ENCODE measurements at places on chromosomes 6 and 20.

- no peak for DNase-seq
Observed at GRCh38 chr6:124203812-124204167, 400.1 kb downstream of the NKAIN2 start.

DNA sequence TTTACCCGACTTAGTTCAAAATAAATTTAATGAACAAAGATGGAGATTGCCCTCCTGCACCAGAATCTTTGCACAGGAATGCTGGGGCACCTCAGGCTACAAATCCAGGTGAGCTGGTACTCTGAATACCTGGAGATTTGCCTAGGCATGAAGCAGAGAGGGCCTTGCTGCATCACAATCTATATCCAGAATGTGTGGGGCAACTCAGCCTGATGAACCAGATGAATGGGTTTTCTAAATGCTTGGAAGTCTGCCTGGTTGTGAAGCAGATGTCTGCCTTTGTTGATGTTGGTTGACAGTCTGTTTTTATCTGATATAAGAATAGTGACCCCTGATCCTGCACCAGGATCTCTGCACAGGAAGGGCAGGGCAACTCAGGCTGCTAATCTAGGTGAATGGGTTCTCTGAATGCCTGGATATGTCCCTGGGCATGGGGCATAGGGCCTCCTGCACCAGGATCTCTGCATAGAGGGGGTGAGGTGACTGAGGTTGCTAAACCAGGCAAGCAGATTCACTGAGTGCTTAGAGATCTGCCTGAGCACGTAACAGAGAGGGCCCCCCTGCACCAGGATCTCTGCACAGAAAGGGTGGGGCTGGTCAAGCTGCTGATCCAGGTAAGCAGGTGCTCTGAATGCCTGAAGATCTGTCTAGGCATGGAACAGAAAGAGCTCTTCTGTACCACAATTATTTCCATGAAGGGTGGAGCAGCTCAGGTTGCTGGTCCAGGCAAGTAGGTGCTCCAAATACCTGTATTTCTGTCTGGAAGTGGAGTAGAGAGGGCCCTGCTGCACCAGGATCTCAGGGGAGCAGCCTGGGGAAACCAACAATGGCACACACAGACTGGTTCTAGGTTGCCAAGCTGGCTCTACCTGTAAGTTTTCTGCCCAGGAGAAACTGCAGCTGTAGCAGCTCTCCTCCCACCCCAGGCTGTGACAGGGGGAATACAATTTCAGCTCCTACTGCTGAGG lies 437.5 kb downstream of the MMUT start:
- no peak for DNase-seq

GRCh38 chr6:47701363-47701762 lies 3.0 kb downstream of the ADGRF4 start:
- DNase-seq: no peak

DNA sequence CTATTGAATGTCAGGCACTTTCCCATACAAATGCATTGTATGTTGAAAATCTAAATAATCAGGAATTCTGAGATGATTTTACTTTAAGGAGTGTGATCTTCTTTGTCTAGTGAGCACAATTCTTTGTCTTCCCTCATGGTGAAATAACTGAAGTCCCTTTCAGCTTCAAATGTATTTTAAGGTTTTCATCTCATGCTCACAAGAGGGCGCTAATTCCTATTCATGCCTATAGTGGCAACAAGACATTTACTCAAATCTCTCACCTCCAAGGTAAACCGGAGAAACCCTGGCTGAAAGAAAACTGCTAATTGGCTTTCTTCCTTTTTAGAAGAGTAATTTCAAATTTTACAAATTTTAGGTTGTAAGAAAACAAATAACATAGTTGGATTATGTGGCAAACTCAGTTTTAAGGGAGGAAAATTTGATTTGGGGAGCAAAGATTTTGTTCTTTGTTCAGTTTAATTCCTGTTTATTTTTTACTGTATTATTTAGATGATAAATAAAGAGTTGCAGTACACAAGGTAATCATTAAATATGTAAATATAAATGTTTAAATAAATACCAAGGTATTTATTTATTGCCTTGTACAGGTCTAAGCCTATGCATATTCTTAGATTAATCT lies 69.1 kb downstream of the SLC35F1 start:
- no peak for DNase-seq

GRCh38 chr20:49556621-49557020 lies 11.3 kb downstream of the PTGIS start:
- DNase-seq: no peak

DNA sequence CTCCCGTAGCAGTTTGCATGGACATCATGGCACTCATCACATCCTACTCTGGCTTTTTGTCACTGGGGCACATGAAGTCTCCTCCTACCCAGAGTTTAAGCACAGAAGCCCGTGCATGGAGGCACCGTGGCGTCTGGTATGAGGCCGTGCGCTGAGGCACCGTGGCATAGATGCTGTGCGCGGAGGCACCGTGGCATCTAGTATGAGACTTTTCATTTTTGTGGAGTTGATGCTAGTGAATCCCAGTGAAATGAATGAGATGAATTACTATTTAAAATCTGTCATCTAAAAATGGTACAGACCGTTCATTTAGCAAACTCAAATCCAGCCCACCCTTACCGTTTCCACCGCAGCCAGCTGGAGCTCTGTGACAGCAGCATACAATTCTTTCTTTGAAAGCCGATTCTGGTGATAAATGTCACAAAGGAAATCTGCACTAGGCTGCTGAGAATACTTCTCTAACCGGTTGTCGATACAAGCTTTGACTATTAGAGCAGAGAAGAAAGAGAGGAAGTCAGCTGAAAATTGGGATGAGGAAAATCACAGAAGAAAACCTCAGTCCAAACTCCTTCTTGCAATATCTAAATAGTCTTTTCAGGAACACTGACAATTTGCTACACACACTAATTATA lies 11.3 kb downstream of the CYP24A1 start:
- no peak for DNase-seq

GRCh38 chr20:22904905-22905304 lies 130.2 kb upstream of the SSTR4 start:
- DNase-seq: no peak

- DNase-seq: no peak
Observed at GRCh38 chr6:89970072-89970471, 75.8 kb downstream of the GJA10 start.

GRCh38 chr20:25000268-25000801 lies 7.8 kb upstream of the APMAP start:
- DNase-seq: no peak

DNA sequence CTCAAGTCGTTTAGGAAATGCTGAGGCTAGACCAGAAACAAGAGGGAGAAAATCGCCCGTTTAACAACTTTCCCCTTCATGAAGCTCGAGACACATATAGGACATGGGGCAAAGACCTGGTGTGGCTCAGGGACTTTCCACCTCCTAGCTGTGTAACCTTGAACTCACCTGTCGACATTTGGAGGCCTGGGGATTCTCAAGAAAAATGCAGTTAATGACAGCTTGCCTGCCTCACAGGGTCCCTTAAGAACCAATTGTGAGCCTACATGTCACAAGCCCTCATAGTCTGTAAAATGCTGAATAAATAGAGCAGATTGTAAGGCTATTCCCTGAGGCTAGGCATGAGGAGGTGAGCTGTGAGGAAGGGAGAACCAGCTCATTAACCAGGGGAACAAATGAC lies 35.1 kb downstream of the MGME1 start:
- no peak for DNase-seq

DNA sequence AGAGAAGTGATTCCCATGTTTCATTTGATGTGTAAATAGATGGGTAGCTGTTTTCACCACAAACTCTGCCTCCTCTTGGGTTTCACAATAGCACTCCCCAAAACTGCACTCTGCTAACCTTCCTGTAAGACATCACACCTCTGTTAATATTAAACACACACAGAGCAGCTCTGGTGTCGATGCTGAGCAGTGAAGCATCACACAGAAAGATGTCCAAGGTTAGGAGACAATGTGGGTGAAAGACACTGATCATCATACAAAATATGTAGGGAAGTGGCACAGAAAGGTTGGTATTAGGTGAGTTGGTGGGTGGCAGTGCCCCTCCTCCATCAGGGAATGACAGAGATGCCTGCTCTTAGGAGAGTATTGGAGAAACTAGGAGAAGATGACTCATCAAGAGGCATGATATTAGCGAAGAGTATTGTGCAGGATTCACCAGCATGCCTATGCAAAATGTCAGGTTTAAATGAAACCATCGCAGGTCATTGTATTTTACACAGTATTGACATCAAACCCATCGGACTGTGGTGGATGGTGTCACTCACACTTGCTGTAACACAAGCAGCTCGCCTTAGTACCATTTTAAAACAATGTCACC lies 199.7 kb downstream of the TBXT start:
- DNase-seq: no peak

DNA sequence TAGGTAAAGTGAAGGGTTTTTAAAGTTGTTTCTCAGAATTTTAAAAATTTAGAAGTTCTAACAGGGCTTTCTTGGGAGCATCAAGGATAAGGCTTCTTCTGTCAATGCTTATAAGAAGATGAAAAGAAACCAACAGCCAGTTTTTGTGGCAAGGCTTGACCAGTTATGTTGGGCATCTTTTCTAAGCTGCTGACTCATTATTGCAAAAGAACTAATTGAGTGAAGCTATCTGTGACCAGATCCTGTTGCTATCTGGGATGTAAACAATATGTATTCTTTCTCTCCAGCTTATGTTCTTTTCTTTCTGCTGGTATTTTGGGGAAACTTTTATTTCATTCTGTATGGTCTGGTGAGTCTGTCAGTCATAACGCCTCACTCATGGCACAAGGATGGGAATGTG lies 643.8 kb downstream of the HDGFL1 start:
- DNase-seq: no peak

GRCh38 chr6:123062670-123063069 lies 66.6 kb downstream of the CLVS2 start:
- DNase-seq: no peak

DNA sequence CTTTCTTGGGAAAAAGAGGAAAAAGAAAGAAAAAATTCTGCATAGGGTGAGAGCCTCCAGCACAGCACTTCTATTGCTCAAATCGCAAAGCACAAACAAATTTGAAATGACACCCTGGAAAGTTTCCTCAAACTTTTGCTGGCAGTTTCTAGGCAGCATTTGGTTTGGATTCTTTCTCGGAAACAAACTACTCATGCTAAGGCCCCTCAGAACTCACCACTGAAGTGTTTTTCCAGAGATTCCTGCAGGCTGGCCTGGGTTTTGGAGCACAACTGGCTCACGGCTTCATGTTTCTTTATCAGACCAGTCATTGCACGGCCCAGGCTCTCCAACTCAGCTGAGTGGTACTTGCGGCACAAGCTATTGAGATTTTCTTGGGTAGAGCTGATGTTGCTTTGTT lies 237.8 kb downstream of the SYNE1 start:
- no peak for DNase-seq

DNA sequence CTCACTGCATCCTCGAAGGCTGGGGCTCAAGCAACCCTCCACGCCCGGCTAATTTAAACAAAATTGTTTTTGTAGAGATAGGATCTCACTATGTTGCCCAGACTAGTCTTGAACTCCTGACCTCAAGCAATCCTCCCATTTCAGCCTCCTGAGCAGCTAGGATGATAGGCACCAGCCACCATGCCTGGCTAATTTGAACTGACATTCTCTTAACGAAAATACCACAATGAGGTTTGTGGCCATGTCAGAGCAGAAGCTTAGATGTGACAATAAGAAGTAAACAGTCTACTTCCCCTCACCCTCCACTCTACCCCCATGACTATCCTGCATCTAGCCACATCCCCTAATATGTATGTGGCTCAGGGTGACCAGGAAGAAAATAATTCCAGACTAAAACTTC lies 74.8 kb upstream of the PLCB4 start:
- no peak for DNase-seq

DNA sequence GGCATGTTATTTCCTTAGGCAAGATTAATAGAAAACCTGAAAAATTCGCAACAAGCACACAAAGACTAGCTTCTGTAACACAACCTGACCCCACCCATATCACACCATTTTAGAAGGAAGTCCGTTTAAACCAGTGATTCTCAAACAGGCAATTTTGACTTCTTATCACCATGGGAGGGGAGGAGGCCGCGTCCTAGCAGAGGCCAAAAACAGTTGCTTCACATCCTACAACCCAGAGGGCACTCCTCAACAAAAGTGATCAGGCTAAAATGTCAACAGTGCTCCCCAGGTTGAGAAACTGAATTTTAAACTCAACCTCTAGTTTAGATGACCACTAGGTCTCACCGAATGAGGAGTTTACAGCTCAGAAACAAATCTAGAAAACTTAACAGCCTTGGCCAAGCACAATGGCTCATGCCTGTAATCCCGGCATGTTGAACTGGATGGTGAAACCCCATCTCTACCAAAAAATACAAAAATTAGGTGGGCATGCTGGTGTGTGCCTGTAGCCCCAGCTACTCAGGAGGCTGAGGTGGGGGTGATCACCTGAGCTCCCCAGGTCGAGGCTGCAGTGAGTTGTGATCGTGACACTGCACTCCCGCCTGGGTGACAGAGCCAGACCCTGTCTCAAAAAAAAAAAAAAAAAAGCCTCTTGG lies 3.4 kb downstream of the SNX5 start:
- no peak for DNase-seq

- DNase-seq: no peak
Observed at GRCh38 chr6:75349262-75349984, 64.8 kb upstream of the TMEM30A start.

- no peak for DNase-seq
Observed at GRCh38 chr20:44069203-44070011, 117.6 kb downstream of the JPH2 start.

DNA sequence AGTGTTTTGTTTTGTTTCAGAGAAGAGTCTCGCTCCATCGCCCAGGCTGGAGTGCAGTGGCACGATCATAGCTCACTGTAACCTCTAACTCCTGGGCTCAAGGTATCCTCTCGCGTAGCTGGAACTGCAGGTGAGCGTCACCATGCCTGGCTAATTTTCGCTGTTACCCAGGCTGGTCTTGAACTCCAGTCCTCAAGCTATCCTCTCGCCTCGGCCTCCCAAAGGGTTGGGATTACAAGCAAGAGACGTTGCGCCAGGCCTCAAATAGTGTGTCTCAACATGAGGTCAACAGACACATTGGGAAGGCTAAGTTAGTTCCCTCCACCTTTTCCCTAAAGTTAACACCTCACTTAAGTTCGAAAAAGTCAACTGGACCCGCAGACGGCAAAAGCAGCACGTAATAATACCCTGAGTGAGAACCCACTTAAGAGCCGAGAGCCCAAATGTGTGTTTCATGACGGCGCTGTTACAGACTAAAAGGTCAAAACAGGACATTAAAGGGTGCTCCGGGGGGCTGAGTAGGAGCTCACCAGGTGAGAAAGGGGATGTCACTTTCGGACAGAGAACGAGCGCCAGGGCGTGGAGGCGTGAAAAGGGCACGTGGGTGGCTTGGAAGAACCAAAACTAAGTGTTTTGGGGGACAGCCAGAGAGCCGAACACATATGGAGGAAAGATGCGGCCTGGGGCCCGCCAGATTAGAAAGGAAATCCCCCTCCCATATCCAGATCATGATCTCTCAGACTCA lies 499 bp downstream of the TTI1 start:
- DNase-seq: no peak

DNA sequence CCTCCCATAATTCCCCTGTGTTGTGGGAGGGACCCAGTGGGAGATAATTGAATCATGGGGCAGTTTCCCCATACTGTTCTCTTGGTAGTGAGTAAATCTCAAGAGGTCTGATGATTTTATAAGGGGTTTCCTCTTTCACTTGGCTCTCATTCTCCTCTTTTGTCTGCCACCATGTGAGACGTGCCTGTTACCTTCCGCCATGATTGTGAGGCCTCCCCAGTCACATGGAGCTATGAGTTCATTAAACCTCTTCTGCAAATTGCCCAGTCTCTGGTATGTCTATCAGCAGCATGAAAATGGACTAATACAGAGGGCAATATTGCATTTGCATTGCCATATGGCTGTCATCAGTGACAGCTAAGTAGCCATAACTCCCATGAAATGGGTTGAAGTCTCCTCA lies 63.2 kb downstream of the ZNF217 start:
- no peak for DNase-seq

Measured in stimulated activated CD4-positive, alpha-beta T cell treated with anti-CD3 and anti-CD28 coated beads, Interleukin-15, amount 100 ng/mL, for 1 hour (primary cell).